ENCODE measurements at places on chromosomes 1 and 21.

- DNase-seq = no peak
These were observed 140.7 kb downstream of the PAPPA2 start for GRCh38 chr1:176603696-176604095.

- no peak for DNase-seq
These were observed 69.2 kb downstream of the MATN1 start for GRCh38 chr1:30654188-30654587.

DNA sequence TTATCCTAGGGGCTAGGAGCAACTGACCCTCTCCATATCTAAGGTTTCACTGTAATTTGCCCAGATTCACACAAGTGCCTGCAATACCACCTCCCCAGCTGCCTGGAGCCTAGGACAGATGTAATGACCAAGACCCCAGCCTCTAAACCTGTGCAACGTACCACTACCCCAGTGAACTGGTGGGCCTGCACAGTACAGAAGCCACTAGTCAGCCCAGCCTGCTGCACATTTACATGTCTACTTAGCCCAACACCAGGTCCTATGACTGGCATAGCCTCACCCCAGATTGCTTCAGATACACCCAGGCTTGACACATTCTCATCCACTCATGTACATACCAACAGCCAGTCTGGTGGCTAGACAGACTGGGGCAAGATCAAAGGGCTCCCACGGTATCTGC lies 1336.6 kb downstream of the BRINP3 start:
- no peak for DNase-seq

DNA sequence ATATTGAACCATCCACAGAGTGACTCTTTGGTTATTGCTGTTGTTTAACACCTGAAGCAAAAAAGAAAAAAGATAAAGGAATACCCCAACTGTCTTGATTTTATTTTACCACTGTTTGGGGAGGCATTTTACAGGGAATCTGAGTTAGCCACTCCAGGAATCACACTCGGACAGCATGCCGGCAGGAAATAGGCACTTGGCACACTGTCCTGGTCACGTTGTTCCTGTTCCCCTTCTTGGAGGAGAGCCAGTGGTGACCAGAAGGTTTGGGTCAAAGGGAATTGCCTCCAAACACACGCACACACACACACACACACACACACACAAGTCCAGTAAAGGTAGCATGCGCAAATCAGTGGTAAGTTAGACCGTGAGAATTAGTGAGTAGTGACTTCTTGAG lies 13.8 kb downstream of the RGS4 start:
- DNase-seq = no peak

DNA sequence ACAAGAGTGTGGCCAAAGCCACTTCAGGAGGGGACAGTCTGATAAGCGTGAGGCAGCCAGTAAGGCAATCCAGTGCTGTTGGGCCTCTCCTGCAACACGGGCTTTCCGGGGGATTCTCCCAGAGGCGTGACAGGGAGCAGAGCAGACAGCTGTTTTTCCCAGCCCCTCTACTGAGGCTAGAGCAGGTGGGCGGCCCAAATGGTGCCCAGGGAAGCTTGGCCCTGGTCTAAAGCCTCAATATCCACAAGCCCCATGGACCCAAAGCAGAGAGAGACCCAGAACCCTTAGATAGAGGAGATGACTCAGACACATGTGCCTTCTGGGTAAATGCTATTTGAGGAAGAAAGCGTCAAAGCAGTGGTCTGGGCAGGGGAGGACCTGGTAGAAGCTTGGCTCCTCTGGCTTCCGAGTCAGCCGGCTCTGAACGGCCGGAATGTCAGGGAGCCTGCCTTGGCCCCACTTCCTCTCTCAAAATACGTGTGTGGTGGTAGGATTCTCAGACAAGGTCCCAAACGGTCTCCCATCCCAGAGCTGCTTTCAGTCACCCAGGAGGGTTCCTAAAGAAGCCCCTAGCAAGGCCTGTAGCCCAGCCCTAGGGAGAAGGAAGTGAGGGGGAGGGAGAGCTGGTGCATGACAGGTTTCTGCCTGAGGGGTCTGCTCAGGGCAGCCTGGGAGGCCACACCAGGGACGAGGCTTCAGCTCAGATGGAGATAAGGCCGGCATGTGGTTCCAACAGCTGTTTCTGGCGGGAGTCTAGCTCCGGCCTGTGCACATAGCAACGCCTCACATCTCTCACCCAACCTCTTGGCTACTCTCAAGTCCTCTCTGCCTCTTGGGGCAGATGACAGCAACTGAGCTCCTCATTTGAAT lies 28.8 kb downstream of the PIK3C2B start:
- DNase-seq = no peak

GRCh38 chr1:170085091-170085490 lies 10.6 kb upstream of the KIFAP3 start:
- no peak for DNase-seq

DNA sequence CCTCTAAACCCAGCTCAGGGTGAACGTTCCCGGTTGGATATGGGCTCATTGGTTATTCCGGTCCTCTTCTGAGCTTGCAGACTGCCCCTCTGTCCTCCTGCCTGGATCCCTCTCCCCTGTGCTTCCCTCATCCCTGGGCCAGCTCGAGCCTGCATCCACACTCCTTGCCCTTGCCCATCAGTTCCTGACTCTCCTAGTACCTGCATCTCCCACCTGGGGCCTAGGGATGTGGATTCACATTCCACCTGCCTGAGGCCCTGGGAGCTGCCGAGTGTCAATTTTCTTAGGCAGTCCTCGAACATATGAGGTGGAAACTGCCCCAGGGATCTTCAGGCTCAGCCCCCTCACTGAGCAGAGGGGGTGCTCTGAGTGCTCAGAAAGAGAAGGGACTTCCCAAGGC lies 252.2 kb downstream of the GRIK3 start:
- no peak for DNase-seq

GRCh38 chr1:8090241-8090702 lies 64.2 kb upstream of the ERRFI1 start:
- no peak for DNase-seq

Data from Panc1 (cell line).